Stimulated activated CD4-positive, alpha-beta T cell treated with anti-CD3 and anti-CD28 coated beads, Interleukin-2, amount 100 ng/mL, for 24 hours (primary cell): ENCODE measurements at places on chromosomes 2 and 18.

GRCh38 chr2:76314271-76315020, 603.7 kb upstream of the GCFC2 start:
- DNase-seq: no peak

DNA sequence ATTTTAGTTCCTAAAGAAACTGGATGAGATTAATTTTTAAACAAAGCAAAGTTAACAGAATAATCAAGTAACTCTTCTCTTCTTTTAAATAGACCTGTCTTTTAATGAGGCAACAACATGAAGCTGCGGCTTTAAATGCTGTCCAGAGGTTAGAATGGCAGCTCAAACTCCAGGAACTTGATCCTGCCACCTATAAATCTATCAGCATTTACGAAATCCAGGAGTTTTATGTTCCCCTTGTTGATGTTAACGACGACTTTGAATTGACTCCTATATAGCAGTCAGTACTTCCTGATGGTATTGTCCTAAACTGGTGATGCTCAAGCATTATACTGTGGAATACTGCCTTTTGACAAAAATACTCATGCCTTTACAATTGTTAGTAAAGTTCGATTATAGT, 53.7 kb upstream of the TWSG1 start:
- no peak for DNase-seq

DNA sequence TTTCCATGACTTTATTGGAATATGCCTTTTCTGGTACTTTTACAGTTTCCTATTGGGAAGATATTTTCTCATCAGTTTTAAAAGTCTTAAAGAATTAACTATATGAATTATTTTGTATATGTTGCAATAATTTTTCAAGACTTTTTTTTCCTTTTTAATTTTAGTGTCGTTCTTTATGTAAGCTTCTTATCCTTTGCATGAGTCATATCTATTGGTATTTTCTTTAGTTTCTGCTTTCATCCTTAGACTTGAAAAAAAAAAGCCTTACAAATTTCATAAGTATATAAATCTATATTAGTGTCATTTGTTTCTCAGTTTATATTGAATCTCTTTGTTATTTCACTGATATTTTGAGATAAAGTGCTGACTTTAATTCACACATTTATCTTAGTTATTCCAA, 94.9 kb downstream of the DSEL start:
- DNase-seq: no peak

DNA sequence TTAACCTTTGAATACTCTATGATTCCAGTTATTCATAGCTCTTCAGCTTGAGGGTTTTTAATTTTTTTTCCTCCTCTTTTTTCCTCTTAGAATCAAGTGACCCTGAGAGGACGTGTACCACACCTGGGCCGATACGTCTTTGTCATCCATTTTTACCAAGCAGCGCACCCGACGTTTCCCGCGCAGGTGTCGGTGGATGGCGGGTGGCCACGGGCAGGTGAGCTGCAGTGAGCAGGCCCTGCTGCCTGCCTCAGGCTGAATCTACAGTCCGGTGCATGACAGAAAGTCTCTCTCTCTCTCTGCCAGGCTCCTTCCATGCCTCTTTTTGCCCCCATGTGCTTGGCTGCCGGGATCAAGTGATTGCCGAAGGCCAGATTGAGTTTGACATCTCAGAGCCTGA, 153.1 kb downstream of the LAMA3 start:
- no peak for DNase-seq

DNA sequence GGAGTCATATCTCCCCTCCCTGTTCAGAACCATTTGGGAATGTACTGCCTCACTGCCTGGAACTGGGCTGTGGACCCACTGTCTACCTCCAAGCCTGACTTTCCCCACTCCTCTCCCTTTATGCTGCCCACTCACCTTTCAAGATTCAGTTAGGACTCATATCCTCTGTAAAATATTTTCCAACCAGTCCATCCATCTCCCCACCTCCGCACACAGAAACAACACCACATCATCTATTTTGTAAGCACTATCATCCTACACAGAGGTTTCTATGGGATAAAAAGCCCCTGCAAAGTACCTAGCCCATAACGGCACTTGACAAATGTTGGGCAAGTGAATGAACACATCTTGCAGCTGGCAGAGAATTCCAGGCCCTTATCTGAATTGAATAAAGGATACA, 250.8 kb downstream of the ANAPC1 start:
- no peak for DNase-seq

- DNase-seq: no peak
Measured at GRCh38 chr2:236631856-236632291, 62.2 kb downstream of the ACKR3 start.

DNA sequence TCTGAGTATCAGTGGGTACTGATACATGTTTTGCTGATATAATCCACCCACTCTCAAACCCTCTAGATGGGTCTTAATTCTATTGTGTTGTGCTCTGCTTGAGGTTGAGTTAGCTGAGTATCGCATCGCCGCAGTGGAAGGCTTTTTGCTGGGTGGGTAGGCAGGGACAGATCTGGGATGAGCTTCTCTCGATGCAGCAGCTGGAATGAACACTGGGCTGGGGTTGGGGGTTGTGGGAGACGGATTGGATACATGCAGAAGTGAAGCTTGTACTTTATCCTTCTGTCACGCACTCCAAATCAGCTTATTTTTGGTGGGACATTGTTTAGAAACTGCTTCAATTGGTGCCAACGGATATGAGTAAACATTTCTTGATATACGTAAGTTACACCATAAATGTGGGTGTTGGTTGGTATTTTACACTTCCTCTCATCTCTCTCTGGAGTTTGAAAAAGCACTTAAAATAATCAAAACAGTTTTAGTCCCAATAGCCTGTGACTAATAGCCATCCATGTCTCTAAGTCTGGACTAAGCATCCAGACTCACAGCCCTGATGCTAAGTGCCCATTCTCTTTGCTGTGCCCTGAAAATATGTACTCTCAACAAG, 107.1 kb downstream of the POLE4 start:
- DNase-seq: no peak

DNA sequence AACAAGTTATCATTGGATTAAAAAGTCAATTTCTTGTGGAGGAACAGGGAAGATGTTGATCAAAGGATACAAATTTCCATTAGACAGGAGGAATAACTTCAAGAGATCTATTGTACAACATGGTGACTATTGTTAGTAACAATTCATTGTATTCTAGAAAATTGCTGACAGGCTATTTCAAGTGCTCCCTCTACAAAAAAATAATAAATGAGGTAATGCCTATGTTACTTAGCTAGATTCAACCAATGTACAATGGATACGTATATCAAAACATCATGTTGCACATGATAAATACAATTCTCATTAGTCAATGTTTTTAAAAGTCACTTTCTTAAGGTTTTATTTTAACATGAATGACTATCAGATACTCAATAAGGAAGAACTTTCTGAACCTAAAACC, 33.5 kb downstream of the TFCP2L1 start:
- no peak for DNase-seq
